ENCODE measurements at places on chromosomes 7 and 10.

DNA sequence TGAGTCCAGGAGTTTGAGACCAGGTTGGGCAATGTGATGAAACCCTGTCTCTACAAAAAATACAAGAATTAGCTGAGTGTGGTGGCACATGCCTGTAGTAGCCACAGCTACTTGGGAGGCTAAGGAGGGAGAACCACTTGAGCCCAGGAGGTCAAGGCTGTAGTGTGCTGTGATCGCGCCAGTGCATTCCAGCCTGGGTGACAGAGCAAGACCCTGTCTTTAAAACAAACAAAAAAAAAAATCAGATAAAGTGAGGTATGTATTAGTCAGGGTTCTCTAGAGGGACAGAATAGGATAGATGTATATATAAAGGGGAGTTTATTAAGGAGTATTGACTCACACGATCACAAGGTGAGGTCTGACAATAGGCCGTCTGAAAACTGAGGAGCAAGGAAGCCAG, 101.5 kb upstream of the GPR26 start:
- no peak for DNase-seq

DNA sequence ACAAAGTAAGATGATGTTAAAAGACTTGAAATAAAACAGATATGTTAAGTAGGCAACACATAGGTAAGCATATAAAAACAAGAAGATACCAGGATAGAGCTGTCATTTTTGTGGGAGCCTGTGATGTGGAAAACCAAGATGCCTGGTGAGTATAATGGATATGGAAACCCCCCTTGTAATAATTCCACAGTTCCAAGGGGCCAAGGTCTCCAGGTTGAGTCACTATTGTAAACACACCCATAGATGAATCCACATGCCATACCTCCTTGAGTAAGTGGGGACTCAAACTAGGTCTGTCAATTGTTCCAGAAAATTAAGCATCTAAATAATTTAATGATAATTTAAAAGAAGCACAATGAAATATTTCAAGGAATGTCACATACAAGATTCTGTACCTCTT, 15.9 kb downstream of the CAV1 start:
- no peak for DNase-seq

GRCh38 chr10:184911-185310, 49.7 kb downstream of the ZMYND11 start:
- no peak for DNase-seq

GRCh38 chr7:75776295-75776971, 4.4 kb upstream of the CCL26 start:
- DNase-seq: no peak

DNA sequence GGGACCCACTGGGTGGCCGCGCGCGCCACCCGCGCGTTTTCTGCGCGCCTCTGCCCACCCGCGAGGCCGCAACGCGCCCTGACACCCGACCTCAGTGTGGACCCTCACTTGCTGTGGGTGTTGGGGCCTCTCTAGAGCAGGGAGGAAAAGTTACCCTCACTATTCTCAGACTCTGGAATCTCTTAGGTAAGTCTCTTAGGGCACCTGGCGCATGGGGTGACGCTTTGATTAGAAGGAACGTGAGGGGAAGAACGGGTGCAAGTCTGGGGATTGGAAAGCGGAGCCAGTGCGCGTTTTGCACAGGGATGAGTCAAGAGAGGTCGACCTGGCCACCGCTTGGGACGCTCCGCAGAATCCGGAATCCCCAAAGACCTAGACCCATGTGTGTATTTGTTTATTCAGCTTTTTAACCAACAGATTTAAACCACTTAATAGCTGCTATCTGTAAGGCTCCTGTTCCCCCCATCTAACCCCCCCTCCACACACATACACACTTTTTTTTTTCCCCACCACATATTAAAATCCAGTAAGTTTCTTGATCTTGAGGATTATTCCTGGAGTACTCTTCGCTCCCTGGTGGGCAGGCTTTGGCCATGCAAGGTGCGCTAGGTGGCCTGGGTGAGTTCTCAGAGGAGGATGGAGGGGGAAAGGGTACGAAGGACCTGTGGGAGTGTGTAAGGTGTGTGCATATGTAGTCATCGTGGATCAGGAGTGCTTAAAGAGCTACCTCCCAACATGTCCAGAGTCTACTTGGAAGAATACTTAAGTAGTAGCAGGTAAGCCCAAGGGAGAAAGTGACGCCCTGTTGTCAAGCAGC, 169.1 kb upstream of the PPP1R3A start:
- peak; percentile 48 for DNase-seq

- DNase-seq: no peak
Observed at GRCh38 chr10:30330497-30331168, 18.4 kb downstream of the MTPAP start.

- DNase-seq: no peak
Observed at GRCh38 chr10:131843089-131843595, 57.7 kb upstream of the PPP2R2D start.

DNA sequence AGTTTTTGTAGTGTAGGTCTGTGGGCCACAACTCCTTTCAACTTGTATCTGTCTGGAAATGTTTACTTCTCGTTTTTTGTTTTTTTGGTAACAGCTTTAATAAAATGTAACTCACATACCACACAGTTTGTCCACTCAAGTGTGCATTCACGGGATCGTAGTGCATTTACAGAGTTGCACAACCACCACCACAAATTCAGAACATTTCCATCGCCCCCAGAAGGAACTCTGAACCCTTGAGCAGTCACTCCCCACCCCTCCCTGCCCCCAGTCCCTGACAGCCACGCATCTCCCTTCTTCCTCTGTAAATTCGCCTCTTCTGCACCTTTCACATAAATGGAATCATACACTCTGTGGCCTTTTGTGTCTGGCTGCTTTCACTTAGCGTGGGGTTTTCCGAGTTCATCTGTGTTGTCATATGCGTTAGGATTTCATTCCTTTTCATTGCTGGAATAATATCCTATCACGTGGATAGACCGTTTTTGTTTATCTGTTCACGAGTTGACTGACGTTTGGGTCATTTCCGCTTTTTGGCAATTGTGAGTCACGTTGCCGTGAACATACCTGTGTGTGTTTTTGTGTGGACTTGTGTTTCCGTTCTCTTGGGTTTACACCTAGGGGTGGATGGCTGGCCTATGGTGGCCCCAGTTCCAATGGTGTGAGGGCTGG, 10.3 kb downstream of the JAKMIP3 start:
- DNase-seq: no peak

- DNase-seq: no peak
Observed at GRCh38 chr7:15674586-15674985, 11.9 kb downstream of the MEOX2 start.

DNA sequence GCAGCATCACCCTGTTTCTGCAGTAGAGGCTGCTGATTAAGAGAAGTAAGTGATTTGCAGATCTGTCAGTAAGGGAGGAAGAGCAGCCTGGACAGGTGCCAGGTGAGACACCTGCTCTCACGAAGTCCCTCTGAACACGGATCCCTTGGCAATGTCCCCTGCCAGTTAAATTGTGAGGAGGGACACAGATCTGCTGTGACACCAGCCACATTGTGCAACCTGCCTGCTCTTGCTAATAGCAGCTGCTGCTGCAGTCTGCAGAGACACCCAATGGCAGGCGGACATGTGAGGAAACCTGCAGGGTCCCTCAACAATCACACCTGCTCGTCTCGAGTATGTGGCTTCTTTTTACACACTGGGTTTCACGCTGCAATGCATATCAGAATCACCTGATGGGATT, 31.9 kb downstream of the ANXA11 start:
- no peak for DNase-seq

Measured in right cardiac atrium (tissue), 5 donors.